ENCODE measurements at places on chromosomes 2 and 18.
A peak's percentile ranks its signal among the peaks of the same experiment; 100 is the strongest.

DNA sequence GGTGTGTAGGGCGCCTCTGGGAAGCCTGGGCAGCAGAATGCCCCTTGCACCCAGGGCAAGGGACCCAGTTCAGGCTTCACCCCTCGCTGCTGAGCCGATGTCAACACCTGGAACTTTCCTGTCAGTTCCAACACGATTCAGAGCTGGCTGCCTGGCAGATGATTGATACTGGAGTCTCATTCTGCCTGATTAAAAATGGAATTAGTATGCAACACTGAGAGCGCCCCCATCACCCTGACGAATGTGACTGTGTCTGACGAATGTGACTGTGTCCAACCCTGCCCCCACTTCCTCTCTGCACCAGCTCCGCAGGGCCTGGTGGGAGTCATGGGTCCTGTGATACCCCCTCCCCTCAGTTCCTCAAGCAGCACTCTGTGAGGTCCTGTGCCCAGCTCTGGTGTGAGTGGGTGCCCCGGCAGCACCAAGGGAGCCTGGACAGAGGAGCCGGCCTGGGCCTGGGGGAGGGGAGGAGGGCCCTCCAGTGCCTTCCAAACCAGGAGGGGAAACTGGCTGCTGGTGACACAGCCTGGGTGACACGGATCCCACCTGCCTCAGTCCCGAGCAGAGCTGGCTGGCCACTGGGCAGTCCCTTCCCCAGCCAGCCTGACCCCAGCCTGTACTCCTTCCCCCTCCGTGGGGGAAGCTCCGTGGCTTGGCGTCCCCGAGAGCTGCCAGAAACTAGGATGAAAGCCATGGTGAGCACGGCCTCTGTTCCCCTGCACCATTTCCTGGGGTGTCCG is 41.4 kb upstream of the ALPP start:
- DNase-seq, result peak; percentile 1

DNA sequence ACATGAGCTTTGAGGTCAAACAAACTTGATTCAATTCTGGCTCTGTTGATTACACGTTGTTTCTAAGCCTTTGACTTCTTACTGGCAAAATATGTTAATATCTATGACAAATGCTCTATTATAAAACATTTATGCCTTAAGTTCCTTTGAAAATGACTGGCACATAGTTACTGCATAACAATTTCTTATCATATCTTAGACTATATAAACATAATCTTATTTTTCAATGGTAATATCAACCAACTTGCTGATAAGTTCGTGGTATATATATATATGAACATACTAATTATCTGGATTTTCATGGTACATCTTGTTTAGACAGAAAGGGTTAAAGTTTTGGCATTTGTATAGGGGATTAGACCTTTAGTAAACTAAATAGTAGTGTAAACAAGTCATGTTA is 645.6 kb upstream of the ZNF804A start:
- DNase-seq, result no peak

GRCh38 chr2:174535083-174535482 is 48.3 kb upstream of the GPR155 start:
- no peak for DNase-seq

DNA sequence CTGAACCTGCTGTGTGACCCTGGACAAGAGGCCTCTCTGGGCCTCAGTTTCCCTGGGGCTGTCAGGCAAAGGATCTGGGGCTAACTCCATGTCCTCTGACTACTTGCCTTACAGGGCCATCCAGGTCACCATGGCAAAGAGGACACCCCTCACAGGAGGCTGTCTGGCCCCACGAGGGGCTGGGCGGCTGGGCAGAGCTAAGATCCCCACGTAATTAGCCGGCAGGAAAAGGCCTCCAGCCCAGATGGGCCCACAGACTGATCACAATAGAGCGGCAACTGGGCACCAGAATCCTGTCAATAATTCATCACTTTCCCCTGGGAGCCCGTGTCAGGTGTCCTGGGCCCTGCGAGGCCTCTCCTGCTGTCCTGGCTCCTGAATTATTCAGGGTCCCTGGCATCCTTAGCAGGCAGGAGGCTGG is 44.8 kb upstream of the OTOF start:
- DNase-seq, result no peak

GRCh38 chr2:230591850-230592249 is 120.8 kb upstream of the CAB39 start:
- DNase-seq, result no peak

- no peak for DNase-seq
Observed at GRCh38 chr2:105431367-105432043, 32.7 kb upstream of the FHL2 start.

- DNase-seq, result no peak
Observed at GRCh38 chr2:231241755-231242507, 43.5 kb downstream of the ARMC9 start.

- no peak for DNase-seq
Observed at GRCh38 chr2:1744151-1744445, 217 bp downstream of the PXDN start.

- no peak for DNase-seq
Observed at GRCh38 chr2:175135177-175135576, 32.8 kb downstream of the ATF2 start.

GRCh38 chr2:51795248-51795888 is 763.4 kb upstream of the NRXN1 start:
- DNase-seq, result peak; percentile 18

DNA sequence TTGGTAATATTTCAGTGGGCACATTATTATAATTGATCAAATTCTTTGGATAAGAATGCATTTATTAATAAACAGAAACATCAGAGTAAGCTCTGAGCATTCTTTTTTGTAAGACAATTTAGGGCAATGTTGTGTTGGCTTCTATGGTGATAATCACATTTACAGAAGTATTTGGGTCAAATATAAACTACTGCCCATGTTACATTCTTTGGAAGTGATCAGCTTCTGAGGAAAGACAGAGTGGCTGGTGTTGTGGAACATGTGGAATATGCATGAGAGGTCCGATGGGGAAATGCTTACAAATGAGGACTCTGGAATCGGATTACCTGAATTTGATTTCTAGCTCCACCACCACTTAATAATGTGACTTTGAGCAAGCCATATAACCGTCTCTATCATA is 19.4 kb downstream of the SERPINB13 start:
- no peak for DNase-seq

DNA sequence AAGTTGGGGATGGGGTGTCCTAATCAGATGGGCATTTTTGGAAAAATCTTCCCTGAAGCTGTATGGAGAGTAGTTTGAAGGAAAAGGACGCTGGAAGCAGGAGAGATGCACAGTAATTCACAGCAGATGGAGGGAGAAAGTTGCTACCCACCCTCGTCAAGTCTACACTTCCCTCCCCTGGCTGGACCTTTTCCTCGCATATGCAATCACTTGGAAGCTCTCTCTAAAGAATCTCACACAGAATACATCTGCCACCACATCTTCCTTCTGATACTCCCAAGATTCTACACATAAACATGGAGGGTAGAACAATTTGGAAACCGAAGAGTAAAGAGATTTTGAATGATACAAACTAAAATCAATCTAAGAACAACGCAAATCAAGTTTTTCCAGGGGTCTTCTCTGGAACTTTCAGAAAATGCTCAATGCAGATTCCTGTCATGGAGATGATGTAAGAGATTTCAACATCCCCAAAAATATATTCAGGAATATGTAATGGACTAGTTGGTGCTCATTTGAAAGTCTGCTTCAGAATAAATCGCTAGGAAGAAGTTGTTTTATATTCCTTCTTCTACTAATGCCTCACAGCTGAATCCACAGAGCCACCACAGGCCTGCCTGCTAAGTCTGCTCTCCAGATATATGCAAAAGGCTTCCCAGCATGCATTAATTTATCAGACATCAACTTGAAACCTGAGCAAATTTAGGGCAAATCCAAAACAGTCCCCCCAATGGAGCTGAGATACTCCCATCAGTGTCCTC is 291.5 kb downstream of the LRATD1 start:
- DNase-seq, result no peak

GRCh38 chr2:147204102-147204501 is 640.7 kb upstream of the ACVR2A start:
- no peak for DNase-seq

- no peak for DNase-seq
Observed at GRCh38 chr2:235113854-235114253, 162.0 kb downstream of the SH3BP4 start.

GRCh38 chr2:158045362-158045761 is 56.3 kb upstream of the UPP2 start:
- no peak for DNase-seq

GRCh38 chr2:136291871-136292270 is 173.9 kb upstream of the CXCR4 start:
- DNase-seq, result no peak

DNA sequence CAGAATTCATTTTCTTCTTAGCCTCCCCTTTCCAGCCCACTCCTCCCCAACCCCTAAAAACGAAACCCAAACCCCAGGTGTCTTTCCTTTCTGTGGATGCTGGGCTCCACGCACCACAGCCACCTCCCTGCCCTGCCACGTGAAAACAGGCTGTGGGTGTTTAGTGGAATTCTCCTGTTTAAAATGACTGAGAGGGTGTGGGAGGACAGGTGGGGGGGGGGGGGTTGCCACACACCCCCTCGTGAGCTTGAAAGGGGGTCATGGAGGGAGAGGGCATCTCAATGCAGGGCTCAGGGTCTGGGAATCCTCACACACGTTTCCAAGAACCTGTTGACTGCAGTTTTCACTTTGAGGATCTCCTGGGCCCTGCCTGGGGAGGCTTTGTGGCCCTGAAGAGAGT is 110.3 kb downstream of the FAM210A start:
- no peak for DNase-seq

- DNase-seq, result no peak
Observed at GRCh38 chr2:53527056-53527455, 240.5 kb upstream of the CHAC2 start.

DNA sequence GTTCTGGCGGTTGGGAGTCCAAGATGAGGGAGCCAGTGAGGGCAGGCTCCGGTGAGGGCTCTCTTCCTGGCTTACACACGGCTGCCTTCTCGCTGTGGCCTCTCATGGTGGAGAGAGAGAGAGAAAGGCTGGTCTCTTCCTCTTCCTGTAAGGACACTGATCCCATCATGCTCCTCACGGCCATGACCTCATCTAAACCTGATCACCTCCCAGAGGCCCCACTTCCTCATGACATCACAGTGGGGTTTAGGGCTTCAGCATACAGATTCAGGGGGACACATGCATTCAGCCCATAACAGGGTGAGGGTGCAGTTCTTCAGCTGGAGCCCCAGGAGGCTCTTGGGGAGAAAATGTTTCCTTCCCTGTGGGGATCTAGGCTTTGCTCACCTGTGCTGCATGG is 29.2 kb downstream of the AGAP1 start:
- no peak for DNase-seq

DNA sequence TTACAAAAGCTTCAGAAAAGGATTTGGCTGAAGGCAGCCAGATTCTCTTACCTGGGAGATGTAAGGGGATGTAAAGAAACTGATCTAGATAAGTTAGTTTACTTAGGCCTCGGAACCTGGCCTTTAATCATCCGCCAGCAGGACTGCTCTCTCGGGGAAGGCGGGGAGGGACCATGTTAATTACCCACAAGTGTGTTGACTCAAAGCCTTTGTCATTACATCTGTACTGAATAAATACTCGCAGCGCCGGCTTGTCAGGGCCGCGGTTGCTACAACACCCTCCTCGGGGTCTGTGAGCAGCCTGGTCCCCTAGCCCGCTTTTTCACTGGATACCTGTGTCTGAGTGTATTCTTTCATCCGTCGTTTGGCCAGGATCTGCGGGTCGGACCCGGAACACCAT is 6.7 kb downstream of the CHMP3 start:
- no peak for DNase-seq

GRCh38 chr2:73984922-73985307 is 205 bp downstream of the TET3 start:
- DNase-seq, result peak; percentile 69

- no peak for DNase-seq
Observed at GRCh38 chr2:48249025-48249424, 280.9 kb upstream of the STON1 start.

DNA sequence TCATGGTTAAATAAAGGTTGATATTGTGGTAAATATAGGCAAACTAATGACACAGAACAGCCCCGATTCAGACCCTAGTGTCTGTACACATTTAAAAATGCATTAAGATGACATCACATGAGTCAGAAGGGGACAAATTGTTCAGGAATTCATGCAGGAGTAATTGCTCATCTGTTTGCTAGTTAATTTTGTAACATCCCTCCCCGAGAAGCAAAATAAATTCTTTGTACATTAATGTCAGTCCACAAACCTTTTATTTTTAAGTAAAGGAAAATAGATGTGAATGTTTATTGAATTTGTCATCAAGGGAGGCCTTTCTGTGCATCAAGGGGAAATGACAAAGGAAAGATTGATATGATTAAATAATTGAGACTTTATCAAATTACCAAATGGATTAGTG is 69.9 kb downstream of the SH3BP4 start:
- DNase-seq, result no peak

- DNase-seq, result no peak
Observed at GRCh38 chr2:54564439-54564838, 108.3 kb downstream of the SPTBN1 start.

DNA sequence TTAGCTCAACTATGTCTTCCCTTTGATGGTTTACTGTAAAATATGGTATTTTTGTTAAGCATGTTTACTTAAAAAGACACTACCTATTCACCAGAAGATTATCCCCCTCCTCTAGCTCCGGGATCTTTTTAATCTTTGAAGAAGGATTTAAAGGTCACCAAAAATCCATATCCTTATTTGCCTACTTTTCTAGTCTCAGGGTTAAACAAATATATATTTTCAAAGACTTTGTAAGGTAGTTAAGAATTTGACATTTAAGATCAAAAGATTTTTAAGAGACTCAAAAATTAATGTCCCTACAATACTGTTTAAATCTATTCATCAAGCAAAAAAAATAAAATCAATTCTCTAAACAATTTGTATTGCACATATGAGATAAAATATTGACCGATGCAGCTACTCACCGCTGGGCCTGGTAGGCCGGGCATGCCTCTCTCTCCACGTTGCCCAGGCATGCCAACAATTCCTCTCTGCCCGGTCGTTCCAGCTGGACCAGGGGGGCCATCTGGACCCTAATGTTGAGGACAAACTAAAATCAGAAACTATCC is 76.1 kb downstream of the COL3A1 start:
- no peak for DNase-seq

DNA sequence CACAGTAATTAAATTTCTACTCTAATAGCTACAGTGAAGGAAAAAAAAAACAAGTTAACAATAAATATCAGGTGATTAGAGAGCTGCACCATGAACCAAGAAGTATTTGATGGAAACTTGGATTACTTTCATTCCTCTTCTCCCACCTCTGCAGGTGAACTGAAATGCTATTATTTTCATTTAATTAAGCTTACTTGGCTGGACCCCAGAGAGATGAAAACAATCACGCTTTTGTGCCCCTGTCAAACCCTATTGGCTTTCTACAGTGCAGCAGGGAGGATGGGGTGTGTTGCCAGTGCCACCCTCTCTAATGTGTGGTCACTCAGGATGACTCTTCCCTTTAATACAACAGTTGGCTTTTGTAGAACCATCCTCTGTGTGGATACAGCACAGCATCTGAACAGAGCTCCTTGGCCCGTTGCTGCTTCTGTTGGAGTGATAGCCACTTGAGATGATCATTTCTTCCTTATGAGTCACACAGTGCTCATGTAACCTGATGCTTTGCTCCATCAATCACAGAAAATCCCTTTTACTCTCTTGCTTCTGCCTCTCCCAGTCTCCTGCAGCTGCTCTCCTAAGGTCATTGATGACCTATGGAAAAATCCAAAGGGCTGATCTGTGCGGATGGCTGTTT is 5.5 kb upstream of the ARL4C start:
- DNase-seq, result no peak
